ENCODE measurements at places on chromosomes 12 and 14.

GRCh38 chr12:24066865-24067264 lies 117.4 kb upstream of the SOX5 start:
- DNase-seq, result no peak

DNA sequence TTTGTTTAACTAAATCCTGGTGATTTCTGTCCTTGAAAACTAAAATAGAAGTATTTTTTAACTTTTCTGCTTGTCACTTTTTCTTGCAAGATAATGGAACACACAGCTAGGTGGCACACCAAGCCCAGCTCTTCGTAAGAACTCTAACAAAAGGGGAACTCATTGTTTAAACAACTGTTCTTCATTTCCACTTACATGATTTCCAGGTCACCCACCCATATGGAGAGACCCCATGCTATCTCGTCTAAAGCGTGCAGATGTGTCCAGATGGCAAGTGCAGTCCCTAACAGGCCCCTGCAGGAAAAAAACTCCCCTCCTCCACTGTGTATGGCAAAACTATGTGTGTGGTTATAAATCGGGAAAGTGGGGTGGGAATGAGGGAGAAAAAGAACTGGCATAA lies 43.3 kb upstream of the NT5DC3 start:
- DNase-seq, result no peak

GRCh38 chr12:49232940-49233841 lies 31.7 kb upstream of the TUBA1C start:
- DNase-seq, result no peak

DNA sequence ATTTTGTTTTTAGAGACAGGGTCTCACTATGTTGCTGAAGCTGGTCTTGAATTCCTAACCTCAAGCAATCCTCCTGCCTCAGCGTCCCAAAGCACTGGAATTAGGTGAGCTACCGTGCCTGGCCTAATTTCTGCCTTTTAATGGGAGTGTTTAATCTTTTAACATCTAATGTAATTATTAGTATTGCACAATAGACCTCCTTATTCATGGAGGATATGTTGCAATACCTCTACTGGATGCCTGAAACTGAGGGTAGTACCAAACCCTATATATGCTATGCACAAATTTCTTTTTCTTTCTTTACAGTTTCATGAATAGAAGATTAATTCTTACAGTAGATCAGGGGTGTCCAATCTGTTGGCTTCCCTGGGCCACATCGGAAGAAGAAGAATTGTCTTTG lies 47.8 kb downstream of the MYRFL start:
- no peak for DNase-seq

DNA sequence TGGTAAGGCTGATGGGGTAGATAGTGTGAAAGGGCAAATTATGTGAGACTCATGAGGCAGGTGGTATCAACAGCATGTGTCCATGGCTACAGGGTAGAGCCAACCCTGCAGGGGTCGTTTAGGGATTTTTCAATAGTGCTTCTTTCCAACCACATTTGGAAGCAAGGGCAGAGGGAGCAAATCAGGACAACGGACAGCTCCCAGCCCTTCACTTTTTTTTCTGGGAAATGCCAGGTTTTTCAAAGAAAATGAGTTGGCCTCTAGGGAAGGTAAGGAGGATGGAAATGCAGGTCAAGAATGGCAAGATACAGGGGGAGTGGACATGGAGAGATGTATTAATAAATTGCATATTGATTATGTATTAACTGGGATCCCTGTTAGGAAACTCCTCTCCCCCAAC lies 4.9 kb upstream of the CMA1 start:
- no peak for DNase-seq

GRCh38 chr12:62891805-62892549 lies 43.0 kb downstream of the PPM1H start:
- no peak for DNase-seq

GRCh38 chr12:116697305-116697704 lies 40.6 kb downstream of the SPRING1 start:
- no peak for DNase-seq

DNA sequence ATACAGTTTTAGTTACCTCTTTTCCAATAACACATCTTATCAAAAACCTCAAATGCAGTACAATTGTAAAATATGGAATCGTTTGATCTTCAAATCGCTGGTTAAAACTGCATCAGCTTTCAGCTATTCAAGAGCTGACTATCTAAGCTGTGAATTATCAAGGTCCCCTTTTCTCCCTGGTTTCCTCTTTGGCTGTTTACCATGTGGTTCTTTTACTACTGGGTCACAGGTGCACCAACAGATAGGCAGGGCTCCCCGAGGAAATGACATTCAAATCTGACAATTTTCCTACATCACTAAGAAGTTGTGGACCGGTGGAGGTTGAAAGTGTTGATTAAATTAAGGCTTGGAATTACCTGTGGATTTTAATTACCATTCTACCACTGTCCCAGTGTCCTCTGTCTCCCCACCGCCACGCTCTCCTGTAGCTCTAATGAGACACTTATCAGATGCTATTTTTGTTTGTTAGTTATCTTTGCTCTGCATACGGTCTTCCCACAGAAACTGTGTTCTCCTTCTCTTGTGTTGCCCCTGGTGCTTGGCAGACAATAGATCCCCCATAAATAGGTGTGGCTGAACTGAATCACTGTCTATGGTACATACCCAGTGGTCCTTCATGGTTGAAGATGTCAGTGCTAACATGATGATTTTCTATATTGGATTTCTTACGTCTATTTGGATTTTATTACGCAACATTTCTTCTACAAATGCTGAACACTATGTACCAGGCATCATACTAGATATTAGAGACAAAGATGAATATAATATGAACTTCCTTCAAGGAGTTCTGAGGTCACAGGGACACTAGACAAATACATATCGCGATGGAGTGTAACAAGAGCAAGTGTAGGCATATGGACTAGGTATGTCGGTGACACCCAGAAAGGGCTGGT lies 20.9 kb upstream of the PLXNC1 start:
- DNase-seq, result no peak

DNA sequence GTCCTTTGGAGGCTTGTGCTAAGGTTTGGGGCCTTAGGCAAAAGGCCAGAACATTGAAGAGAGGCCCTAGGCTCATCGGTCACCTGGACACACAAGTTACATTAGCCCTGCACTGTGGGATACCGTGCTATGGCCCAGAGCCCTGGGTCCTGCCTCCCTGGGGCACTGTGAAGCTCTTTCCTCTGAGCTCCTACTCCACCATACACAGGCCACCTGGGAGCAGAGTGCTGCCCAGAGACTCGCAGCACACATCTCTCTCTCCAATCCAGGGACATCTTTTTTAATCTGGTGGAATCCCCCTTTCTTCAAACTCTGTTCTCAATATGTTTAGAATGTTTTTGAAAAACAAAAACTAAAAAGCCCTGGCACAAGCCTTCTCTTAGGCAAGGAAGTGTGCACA lies 314.2 kb upstream of the RGS6 start:
- no peak for DNase-seq

DNA sequence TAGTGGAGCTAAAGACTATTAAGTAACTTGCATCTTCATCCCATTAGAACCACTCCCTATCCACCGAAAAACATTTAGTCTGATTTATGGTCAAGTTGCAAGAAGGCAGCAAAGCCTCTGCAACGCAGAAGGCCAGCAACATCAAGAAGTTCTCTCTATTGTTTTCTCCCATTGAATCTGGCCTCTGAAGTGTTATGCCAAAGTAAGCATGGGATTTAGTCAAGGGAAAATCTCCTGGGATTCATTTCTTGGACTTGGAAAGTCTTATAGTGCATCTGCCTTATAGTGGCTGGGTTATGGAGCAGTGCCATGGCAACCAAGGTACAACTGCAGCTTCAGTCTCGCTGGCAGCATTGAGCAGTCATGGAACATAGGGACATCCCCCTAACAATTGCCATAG lies 87.7 kb upstream of the KRR1 start:
- DNase-seq, result no peak

GRCh38 chr12:110330544-110330943 lies 49.5 kb downstream of the ATP2A2 start:
- DNase-seq, result no peak

GRCh38 chr14:31083781-31084180 lies 57.6 kb upstream of the STRN3 start:
- DNase-seq, result no peak

DNA sequence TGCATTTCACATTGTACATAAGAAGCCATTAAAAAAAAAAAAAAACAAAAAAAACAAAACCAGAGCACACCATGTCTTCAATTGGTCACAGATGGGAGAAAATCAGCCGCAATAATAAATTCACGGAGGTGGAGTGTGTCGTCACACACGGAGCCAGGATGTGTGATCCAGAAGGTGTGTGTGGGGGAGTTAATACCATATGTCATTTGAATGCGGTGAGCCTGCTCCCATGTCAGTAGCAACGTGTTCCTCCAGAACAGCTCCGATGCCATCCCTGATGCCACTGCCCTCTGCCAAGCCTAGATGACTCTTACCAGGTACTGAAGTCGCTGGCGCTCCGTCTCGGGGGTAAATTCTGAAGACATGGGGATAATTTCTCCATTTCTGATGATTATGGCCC lies 197.8 kb downstream of the PPM1H start:
- no peak for DNase-seq

- no peak for DNase-seq
Observed at GRCh38 chr12:132550014-132550802, 60.2 kb downstream of the LRCOL1 start.

GRCh38 chr12:48016373-48017020 lies 12.2 kb upstream of the COL2A1 start:
- DNase-seq, result no peak

DNA sequence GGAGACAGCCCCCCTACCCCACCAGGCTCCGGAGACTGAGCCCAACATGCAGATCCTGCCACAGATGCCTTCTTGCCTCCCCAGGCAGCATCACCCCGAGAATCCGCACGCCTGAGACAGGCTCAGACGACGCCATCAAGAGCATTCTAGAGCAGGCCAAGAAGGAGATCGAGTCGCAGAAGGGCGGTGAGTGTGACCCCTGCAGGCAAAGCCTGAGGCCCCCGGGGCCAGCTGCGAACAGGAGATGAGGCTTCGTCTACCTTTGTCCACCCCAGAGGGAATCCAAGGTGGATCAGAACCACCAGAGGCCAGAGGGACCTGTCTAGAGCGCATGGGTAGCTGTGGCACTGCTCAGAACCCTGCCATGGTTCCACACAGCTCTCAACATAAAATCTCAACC lies 56.9 kb downstream of the PHETA1 start:
- no peak for DNase-seq

- no peak for DNase-seq
Observed at GRCh38 chr14:35878272-35879150, 52.4 kb downstream of the BRMS1L start.

DNA sequence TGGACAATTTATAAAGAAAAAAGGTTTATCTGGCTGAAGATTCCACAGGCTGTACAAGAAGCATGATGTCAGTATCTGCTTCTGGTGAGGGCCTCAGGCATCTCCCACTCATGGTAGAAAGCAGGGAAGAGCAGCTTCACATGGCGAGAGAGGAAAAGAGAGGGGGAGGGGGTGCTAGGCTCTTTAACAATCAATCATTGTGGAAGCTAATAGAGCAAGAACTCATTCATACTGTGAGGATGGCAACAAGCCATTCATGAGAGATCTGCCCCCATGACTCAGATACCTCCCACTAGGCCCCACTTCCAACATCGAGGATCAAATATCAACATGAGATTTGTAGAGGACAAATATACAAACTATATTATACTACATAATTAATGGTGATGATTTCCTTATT lies 361.9 kb upstream of the FAR2 start:
- DNase-seq, result no peak

GRCh38 chr12:47218191-47218654 lies 138.5 kb upstream of the AMIGO2 start:
- DNase-seq, result no peak

DNA sequence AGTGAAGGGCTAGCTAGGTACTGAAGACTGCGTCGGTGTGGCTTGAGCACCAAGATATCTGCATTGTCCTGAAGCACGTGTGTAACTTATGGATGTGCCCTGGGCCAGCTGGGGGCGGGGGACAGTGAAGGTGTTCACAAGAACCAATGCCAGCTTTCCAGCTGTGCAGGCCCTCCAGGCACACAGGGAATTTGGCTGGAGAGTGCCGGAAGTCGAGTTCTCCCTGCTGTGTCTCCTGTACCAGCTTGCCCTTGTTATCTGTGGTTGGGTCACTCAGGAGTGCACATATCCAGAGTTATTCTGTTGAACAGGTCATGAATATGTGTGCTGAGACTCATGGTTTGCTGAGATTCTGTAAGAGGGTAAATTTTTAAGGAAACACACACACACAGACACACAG lies 75.9 kb upstream of the CRY1 start:
- no peak for DNase-seq

- no peak for DNase-seq
Observed at GRCh38 chr12:447141-447540, 12.6 kb upstream of the B4GALNT3 start.

- DNase-seq, result no peak
Observed at GRCh38 chr12:114401328-114402083, 4.4 kb downstream of the TBX5 start.

DNA sequence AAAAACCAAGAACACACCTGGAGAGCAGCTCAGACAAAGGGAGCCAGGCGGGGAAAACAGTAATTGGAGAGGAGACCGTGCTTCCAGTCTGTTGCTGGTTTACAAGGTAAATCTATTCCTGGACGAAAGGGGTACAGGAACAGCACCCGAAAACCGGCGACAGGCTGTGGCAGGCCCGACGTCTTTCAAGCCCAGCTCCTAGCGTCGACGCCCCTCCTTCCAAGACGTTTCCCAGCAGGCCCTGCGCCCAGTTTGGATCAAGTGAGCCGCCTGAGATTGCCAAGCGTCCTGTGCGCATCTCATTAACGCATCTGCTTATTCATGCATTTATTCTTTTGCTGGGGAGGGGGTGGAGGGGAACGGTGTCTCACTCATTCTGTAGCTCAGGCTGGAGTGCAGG lies 1.4 kb downstream of the C12orf56 start:
- DNase-seq, result no peak

DNA sequence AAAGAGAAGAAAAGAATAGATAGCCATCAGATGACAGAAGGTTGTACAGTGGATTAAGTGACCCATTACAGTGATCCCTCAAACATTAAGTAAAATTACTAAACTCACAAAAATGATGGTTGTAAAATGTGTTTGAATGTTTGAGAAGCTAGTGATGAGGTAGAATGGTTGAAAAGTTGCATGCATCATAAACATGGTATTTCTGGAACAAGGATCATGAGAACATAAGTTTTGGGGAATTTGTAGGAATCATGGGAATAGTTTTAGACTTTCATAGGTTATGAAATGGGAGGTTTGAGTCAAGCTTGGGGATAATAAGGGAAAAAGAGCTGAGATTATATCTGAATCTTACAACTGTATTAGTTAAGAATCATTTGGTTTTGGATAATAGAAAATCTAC lies 34.1 kb upstream of the NEDD1 start:
- no peak for DNase-seq

DNA sequence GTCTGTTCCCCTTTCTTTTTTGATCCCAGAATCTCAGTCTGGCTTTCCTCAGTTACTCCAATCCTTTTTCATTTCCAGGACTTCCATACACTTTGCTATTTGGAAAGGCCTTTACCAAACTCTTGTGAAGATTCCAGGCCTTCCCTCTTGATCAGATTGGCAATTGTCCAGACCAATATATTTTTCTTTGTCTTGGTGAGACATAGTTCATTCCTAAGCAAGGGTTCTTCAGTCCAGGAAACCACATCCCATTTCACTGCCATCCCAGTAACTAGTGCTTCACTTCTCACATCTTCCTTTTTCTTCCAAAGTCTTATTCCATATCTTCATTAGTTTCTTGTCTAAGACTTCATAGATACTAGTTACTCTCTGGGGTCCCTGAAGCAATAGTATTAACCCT lies 2.1 kb upstream of the PTPRQ start:
- no peak for DNase-seq
